Stimulated activated CD8-positive, alpha-beta memory T cell treated with anti-CD3 and anti-CD28 coated beads, Interleukin-15, amount 100 ng/mL, for 4 hours (primary cell): ENCODE measurements at places on chromosomes 3 and 15.

- no peak for DNase-seq
These were observed 41.6 kb downstream of the ACAN start for GRCh38 chr15:88844749-88845386.

- no peak for DNase-seq
These were observed 31.3 kb upstream of the TMEM115 start for GRCh38 chr3:50390508-50391224.

- no peak for DNase-seq
These were observed 15.1 kb upstream of the CBLB start for GRCh38 chr3:105883798-105884377.

DNA sequence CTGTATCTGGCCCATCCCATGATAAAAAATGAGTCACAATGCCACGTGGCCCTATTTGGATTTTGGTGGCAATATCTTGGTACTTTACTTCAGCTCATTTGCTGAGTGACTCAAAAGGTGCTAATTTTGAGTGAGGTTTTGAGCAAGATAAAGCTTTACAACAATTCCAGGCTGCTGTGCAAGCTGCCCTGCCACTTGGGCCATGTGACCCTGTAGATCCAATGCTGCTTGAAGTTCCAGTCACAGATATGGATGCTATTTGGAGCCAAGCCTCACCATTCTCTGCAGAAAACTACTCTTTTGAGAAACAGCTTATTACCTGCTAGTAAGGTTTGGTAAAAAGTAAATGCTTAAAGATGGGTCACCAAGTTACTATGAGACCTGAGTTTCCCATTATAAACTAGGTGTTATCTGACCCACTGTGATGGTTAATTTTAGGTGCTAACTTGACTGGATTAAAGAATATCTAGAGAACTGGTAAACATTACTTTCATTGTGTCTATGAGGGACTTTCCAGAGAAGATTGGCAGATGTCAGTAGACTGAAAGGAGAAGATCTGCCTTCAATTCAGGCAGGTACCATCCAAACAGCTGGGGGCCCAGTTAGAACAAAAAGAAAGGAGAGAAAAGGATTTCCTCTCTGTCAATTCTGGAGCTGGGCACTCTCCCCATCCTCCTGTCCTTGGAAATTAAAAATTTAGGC lies 1083.9 kb downstream of the DIPK2A start:
- no peak for DNase-seq

- no peak for DNase-seq
These were observed 55.8 kb downstream of the LSM3 start for GRCh38 chr3:14234251-14235002.

DNA sequence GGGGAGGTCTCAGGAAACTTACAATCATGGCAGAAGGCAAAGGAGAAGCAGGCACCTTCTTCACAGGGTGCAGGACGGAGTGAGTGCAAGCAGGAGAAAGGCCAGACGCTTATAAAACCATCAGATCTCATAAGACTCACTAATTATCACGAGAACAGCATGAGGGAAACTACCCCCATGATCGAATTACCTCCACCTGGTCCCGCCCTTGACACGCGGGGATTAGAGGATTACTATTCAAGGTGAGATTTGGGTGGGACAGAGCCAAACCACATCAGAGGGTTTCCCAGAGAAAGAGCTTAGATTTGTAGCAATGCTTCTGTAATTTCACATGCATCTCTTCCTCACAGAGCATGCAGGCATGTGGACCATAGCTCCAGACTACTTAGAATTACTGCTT lies 615.7 kb upstream of the UBE2E2 start:
- no peak for DNase-seq

GRCh38 chr15:36275656-36276055 lies 303.8 kb upstream of the CDIN1 start:
- DNase-seq = no peak

- no peak for DNase-seq
These were observed 354.3 kb downstream of the AGBL1 start for GRCh38 chr15:86433983-86434382.

GRCh38 chr15:29885183-29885582 lies 62.9 kb upstream of the TJP1 start:
- no peak for DNase-seq

GRCh38 chr15:63107895-63108546 lies 13.6 kb upstream of the LACTB start:
- no peak for DNase-seq

GRCh38 chr3:46905661-46906451 lies 28.3 kb downstream of the PTH1R start:
- no peak for DNase-seq

DNA sequence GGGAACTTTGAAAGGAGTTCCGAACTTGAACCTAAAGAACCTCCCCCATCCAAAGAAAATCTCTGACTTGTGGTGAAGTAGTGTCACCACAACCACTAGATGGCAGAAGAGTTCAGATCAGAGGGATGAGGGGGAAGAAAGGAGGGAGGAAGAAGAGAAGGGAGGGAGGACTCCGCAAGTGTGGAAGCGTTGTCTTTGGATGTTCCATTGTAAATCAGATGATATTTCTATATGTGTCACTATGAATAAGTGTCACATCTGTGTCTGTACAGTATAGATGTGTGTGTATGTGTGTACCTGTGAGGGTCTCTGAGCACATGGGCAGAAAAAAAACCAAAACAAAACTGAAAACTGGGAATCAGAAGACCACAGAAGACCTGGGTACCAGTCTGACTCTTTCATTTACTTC lies 16.9 kb downstream of the SLC24A1 start:
- peak; percentile 10 for DNase-seq

DNA sequence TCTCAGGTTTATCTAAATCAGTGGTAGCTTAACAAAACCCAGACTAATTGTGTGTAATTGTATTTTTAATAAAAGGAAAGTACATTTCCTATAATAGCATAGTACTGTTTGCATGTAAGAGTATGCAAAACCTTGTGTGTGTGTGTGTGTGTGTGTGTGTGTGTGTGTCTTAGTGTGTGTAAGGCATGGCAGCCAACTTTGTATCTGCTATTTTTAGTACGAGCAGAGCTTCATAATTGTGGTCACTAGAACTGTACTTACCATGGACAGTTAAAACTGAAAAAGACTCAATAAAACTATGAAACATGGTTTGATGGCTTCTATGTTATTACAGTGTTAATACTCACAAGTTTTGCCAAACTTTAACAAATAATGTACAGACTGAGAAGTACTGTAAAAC lies 6.2 kb downstream of the P2RY1 start:
- no peak for DNase-seq

GRCh38 chr3:142459929-142460328 lies 12.1 kb upstream of the XRN1 start:
- no peak for DNase-seq

GRCh38 chr15:40379853-40380252 lies 2.7 kb upstream of the KNSTRN start:
- DNase-seq = no peak

DNA sequence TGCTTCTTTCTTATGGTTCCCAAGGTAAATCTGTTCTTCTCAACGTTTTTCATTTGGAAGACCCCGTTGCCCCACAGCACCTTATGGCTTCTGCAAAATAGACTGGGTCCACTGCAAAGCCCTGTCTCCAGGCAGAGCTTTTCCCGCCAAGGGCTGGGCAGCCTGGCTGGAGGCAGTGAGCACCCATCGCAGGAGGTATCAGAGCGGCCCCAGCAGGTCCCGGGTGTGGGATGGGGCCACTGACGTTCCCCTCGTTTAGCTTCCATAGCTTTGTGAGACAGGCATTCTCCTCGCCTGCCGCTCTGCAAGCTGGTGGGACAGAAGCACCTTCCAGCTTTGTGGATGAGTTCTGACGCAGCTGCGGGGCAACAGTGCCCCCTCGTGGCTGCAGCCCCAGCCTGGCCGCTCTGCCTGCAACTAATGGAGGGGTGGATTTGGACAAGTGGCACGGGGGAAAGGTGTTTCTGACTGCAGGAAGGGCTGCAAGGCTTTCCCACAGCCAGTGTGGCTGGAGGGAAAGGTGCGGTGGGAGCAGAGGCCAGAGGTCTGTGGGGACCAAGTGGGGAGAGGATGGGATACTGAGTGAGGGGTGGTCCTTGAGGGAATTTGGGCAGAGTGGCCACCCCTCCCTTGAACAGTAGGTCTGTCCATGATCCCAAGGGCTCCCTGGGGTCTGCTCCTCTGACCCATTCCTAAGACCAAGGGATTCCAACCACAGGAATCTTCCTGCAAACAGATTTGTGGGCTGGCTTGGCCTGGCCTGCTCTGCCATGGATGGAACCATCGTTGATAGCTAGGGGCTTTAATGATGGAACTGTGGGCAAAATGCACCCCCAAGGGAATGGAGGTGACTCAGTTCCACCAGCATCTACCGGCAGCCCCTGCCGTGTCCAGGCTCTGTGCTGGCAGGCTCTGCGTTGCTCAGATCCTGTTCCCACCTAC lies 99.4 kb downstream of the FBLN2 start:
- DNase-seq = peak; percentile 51

DNA sequence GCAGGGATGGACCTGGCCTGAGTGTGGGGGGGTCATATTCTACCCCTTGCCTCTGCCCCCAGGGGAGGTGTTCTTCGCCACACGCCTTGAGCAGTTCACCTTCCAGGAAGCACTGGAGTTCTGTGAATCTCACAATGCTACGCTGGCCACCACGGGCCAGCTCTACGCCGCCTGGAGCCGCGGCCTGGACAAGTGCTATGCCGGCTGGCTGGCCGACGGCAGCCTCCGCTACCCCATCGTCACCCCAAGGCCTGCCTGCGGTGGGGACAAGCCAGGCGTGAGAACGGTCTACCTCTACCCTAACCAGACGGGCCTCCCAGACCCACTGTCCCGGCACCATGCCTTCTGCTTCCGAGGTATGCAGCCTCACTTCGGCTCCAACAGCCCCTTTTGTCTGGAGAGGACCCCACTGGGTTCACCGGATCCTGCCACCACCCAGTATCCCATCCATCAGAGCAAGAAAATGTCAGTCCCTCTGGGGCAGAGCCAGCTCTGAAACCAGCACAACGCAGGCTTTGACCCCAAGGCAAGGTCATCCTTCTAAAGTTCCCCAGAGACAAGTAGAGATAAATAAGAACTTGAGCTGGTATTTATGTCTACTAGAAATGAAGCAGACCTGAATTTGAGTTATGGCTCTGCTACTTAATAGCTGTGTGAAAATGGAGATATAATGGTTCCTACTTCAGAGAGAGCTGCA lies 45.8 kb downstream of the HAPLN3 start:
- no peak for DNase-seq
